Progenitor cell of endocrine pancreas (in vitro differentiated cells): ENCODE measurements at places on chromosomes 4 and X. TPM values are rescaled to one million over a fixed set of nuclear protein-coding genes. Genes with fewer than 3 reads are reported as not detected.

DNA sequence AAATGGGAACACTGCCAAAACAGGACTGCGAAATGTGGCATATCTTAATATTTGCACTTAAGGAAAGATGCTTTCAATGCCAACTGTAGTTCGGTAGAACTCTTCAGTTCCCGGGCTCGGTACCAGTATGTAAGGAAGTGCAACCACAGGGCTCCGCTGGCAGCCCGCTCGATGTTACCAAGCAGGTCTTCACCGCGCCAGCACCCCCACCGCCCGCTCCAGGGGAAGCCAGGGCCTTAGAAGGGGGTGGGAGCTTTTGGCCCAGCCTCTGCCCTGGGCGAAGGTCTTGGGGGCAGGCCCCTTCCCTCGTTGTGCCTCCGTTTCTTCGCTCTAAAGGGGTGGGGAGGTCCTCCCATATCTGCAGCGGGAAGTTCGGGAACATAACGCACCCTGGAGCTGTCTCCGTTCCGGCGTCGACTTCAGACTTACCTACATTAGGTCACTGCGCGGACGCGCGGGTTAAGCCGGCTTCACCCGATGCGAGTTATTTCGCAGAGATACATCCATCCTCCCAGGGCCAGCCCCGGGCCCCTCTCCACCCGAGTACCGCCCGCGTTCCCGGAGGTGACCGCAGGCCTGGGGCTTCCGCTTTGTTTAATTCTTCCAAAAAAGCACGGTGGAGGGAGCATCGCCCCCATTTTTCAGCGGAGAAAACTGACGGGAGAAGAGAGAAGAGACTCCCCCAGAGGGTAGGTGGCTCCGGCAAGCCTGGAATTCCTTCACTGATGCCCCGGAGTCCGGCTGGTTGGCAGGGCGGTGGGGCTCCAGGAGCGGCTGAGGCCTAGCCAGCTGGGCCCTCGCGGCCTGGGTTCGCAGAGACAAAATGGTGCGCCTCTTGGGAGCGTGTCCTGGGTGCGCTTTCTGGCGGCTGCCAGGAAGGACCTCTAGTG is 1.0 kb upstream of the HMX1 start:
- no peak for DNase-seq

DNA sequence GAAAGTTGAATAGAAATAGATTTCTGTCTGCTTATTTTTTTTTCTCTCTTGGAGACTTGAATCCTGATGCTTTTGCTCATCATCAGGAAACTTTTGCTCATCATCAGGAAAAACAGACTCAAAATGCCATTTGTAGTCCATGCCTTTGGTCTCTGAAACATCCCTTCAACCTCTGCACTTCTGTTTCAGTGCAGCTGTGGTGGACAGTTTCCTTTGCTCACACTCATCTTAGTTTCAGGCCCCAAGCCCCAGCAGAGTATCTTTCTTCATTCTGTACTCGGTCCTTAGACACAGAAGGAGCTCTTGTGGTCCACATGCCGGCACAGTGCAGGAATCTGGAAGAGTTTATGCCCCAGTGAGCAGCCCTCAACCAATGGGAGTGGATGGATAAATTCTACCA is 337.9 kb downstream of the PPP3CA start:
- DNase-seq, result no peak

DNA sequence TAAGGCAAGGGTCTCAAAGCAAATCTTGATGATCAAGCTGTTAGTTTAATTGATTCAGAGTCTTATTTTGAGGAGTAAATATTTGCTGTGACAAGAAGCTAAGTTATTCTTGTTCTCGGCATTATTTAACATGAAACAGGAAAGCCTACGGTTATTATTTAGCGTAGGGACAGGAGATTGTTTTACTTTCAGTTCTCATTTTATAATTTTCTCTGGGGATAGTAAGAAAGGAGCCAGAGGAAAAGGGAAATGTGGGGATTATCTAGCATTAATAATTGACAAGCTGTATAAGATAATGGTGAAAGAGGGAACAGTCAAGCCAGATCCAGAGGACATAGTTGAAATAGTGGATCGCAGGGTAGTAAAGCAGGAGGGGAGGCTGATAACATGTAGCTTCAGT is 39.7 kb upstream of the PARM1 start:
- no peak for DNase-seq

DNA sequence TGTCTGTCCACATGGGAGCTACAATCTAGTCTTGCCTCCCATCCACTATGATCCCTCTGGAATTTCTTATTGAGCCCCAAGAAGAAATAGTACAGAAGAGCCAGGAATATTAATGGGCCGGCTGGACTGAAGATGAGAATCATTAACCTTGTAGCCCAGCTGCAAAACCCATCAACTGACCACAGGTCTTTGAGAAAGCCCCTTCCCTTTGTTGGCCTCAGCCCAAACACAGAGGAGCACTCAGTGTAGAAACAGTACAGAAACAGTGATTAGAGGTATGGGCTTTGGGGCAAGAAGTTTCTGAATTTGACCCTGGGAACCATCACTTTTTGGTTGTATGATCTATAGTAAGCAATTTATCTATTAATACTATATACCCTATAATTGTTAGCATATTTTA is 76.8 kb upstream of the RAB40AL start:
- no peak for DNase-seq

GRCh38 chr4:15186806-15187205 is 184.5 kb downstream of the CPEB2 start:
- DNase-seq, result no peak

DNA sequence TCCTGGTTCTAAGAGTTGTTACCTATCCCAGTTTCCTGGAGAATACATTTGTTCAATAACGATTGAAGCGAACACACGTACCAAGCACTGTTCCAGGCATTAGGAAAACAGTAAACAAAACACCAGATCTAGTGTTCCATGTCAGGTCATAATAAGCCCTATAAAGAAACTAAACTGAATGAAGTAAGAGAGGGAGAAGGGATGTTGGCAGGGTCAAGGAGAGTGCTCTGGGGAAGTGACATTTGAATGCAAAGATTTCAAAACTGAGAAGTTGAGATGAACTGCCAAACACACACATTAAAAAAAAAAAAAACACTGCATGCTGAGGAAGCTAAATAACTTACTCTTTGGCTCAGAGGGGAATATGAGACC is 14.4 kb upstream of the ENAM start:
- DNase-seq, result no peak

- no peak for DNase-seq
Observed at GRCh38 chr4:156420623-156421022, 467.0 kb upstream of the CTSO start.

DNA sequence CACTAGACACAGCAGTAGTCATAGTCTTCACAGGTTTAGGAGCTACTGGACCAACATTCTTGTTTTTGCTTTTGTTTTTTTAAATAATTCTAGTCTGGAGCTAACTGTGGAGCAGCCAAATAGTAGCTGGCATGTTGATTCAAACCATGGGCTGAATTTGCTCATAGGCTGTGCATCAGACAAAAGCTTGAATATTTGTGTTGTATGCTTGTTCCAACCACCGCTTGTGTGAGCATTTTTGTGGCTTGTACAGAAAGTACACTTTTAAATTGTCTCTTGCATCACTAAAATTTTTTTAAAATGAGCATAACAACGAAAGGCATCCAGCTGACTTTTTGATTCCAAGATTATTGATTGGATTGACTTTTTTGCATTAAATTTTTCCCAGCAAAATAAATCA is 39.6 kb downstream of the CCNI start:
- no peak for DNase-seq

Gene CYBB
- total RNA-seq, result 0.27 and 0.41 TPM in 2 replicates

Gene MAPK10
- 21.4 and 22.1 TPM in 2 replicates for total RNA-seq

Gene RAB40AL
- 1.1 and 2.2 TPM in 2 replicates for total RNA-seq

Gene SPANXN4
- not detected in 2 replicates for total RNA-seq
